Thoracic aorta (tissue), 2 donors: ENCODE measurements at places on chromosomes 12 and 14. TPM values are rescaled to one million over a fixed set of nuclear protein-coding genes. Genes with fewer than 3 reads are reported as not detected.

LHX5 gene
- total RNA-seq, result not detected

GRCh38 chr12:124493809-124494750, 73.3 kb downstream of the NCOR2 start:
- DNase-seq, result no peak

- DNase-seq, result peak; percentile 11
These were observed 82.6 kb upstream of the TRAF3 start for GRCh38 chr14:102694530-102695166.

DNA sequence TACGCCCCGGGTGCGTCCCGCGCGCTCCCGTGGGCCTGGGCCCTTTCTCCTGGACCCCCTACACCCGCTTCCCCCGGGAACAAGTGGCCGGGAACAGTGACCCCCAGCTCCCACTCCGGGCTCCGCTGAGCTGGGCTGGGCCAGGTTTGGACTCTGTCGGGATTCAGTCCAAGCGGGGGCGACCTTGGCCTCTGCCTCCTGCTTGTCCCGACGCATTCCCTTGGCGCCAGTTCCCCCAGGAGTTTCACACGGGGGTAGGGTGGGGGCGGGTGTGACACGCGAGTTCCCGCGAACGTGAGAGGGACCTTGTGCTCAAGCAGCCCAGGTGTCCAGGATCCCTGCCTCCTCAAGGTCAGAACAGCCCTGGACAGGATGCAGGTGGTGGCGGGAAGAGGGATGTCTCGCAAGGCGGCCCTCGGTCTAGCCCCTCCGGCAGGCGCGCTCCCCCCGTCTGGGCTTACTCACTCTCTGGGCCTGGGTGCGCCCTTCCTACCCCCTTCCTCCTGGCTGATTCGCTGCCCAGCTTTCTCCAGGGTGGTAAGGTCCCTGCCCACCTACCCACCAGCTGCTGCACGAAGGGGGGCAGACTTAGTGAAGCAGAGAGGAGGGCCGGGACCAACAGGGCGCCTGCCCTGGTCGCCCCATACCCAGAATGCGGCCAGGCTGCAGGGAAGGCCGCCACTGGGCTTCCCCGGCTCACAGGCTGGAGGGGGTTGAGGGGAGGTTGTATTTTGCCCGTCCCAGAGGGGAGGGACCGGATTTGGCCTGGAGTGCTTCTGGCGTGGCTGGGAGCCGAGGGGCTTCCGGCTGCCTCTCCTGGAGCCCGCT, 862 bp downstream of the CRIP2 start:
- no peak for DNase-seq

GPR162 gene
- 1.1 TPM for total RNA-seq

NRXN3 gene
- 33.3 TPM for total RNA-seq

GRCh38 chr14:39762576-39763401, 330.6 kb upstream of the FBXO33 start:
- no peak for DNase-seq

DNA sequence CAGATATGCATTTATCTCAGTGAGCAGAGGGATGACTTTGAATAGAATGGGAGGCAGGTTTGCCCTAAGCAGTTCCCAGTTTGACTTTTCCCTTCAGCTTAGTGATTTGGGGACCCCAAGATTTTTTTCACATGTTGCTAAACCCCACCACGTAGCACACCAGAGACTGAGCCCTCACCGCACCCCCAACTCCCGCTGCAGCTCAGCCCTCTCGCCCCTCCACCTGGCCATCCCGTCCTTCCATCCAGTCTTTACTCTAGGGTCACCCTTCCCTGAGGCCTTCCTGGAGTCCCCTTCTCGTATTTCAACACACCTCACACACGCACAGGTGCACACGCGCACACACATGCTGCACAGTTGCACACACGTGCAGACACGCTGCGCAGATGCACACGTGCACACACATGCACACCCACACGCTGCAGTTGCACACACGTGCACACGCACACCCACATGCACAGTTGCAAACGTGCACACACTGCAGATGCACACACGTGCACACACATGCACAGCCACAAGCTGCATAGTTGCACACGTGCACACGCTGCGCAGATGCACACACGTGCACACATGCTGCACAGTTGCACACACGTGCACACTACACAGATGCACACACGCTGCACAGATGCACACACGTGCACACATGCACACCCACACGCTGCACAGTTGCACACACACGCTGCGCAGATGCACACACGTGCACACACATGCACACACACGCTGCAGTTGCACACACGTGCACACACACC, 30.0 kb downstream of the HSP90AA1 start:
- no peak for DNase-seq

GRCh38 chr12:2360630-2361170, 307.9 kb downstream of the CACNA1C start:
- no peak for DNase-seq

- DNase-seq, result no peak
These were observed 1.7 kb downstream of the PPM1H start for GRCh38 chr12:62933220-62933601.

KLRG1 gene
- 5.9 TPM for total RNA-seq

DNA sequence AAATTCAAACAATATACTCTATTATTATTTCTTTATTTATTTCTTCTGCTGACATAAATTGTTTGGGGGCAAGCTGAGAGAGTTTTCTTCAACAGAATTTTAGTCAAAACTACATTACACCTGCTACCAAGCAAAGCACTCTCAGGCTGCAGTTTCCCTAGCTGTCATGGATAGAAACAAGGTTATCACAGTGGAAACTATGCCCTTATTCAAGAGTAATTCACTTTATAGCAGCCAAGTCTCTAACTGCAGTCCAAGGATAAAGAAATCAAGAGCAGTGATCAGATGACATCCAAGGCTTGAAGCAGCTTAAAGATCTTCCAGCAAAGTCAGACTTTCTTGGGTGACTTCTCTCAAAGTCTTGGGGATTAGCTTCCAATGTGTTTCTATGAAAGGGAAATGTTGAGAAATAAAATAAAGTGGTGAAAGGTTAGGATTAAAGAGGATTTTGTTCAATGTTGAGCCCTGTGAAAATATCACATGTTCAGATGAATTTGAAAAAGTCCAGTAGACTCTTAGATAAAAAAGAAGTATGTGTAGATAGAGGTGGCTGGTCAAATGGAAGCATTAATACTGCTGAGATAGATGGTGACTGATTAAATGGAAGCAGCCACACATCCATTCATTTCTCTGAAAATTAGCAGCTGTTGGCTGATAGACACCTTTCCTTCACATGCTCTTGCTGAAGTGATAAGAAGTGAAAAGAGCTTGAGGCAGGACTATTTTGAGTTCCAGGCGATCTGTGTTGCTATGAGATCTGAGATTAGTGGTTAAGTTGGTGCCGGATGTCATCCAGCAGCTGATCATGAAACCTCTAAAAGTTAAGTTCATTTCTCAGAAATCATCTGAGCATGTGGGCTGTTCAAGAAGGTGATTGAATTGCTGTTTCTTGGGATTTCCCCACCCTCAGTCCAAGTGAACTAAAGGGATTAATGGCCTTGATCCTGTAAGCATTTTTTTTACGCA, 257.8 kb upstream of the BTG1 start:
- no peak for DNase-seq

DNA sequence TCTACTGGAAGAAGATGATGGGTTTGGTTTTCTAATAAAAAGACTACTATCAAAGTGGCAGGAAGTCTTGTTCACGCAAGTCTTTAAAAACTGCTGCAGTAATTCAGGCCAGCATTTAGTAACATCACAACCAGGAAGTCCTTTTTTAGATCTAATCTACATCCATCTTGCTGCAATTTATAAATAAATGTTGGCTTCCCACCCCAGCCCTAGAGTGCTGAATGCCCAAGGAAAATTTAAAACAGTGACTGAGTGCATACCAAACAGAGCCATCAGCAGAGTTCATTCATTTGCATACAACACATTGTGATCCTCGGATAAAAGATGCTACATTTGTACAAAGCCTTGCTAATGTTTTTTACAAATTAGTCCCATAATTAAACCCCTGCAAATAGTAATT, 72.1 kb downstream of the PHLDA1 start:
- DNase-seq, result no peak

CLEC9A gene
- total RNA-seq, result not detected

TAS2R42 gene
- not detected for total RNA-seq

GRCh38 chr12:104502638-104503037, 45.9 kb downstream of the CHST11 start:
- no peak for DNase-seq

GRCh38 chr12:127548123-127548553, 718.8 kb upstream of the TMEM132C start:
- DNase-seq, result no peak

DNA sequence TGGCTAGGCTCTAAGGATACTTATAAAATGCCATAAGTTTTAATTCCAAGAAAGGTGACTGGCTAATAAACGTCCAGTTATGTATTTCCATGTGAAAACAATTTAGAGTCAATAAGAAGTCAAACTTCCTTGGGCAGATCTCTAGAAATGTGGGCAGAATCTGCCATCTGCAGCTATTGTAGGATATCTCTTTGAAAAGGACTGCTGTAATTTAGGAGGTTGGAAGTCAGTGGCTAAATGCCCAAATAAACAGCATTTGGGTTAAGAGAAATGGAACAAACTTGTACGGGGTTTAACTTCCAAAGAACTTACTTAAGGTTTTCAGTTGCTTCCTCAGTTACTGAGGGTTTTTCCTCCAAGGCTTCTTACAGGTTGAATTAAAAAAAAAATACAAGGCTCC, 121.6 kb downstream of the FIGNL2 start:
- DNase-seq, result no peak

HOXC5 gene
- not detected for total RNA-seq

DNA sequence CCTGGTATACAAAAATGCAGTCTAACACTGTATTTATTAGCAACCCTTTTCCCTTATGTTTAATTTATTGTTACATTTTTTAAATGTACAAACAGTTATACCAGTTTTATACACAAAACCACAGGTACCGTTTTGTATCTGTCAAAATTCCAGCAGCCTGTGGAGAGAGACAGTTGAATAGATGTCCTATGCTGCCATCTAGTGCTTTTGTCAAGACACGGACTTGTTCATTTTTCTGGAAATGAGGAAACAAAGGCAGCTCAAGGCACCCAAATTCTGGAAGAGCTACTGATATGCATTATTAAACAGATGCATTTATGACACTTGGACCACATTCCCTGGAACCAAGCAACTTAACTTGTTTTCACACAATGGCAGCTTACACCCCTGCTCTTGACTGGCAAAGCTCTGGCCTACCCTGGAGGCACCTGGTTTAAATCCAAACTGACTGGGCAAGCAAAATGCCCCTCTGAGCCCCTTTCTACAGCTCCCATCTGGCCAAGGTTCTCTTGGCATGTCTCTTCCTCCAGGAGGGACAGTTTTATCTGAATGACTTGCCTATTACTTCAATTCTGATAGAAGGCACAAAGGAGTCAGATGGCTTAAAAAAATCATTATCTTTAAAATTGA, 286.9 kb upstream of the PRKD1 start:
- no peak for DNase-seq

GRCh38 chr12:25069224-25069623, 120.3 kb upstream of the BCAT1 start:
- no peak for DNase-seq

FOXG1 gene
- total RNA-seq, result not detected

SDSL gene
- 3.5 TPM for total RNA-seq

DNA sequence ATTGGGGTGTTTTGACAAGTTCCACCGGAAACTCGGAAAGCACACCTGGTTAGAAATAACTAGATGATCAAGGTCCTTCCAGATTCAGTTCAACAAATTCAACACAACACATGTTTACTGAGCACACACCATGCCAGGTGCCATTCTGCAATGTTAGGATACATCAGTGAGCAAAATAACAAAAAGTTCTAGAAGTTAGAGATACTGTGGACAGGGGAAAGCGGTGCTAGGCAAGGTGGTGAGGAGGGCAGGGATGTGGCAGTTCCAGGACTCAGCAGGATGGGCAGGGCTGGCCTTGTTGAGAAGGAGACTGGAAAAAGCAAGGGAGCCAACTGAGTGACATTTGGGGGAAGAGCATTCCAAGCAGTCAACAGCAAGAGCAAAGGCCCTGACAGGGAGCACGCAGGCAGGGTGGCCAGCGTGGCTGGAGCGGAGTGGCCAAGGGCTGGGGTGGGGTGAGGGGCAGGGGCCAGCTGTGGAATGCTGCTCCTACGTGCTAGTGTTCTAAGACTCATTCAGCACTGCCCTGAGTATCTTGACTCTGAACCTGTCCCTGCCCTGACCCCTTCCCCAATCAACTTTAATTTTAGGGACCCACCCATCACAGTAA, 19.4 kb upstream of the FAIM2 start:
- no peak for DNase-seq

C1QL4 gene
- not detected for total RNA-seq

DNA sequence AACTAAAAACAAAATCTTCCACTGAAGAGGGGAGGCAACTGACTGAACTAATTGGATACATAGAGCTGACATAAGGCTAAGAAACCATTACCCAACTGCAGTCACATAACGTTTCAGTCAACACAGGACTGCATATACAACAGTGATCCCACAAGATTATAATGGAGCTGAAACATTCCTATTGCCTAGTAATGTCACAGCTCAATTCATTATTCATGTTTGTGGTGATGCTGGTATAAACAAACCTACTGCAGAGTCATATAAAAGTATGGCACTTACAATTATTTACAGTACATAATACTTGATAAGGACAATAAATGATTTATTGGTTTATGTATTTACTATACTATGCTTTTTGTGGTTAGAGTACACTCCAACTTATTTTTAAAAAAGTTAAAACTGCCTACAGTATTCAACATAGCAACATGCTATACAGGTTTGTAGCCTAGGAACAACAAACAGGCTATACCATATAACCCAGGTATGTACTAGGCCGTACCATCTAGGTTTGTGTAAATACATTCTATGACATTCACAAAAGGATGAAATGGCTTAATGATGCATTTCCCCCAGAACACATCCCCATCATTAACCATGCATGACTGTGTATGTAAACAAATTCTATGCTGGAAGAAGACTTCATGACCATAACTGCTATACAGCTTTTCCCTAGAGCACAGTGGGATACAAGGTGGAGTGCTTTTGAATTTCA, 4.3 kb downstream of the NAP1L1 start:
- DNase-seq, result no peak

DNA sequence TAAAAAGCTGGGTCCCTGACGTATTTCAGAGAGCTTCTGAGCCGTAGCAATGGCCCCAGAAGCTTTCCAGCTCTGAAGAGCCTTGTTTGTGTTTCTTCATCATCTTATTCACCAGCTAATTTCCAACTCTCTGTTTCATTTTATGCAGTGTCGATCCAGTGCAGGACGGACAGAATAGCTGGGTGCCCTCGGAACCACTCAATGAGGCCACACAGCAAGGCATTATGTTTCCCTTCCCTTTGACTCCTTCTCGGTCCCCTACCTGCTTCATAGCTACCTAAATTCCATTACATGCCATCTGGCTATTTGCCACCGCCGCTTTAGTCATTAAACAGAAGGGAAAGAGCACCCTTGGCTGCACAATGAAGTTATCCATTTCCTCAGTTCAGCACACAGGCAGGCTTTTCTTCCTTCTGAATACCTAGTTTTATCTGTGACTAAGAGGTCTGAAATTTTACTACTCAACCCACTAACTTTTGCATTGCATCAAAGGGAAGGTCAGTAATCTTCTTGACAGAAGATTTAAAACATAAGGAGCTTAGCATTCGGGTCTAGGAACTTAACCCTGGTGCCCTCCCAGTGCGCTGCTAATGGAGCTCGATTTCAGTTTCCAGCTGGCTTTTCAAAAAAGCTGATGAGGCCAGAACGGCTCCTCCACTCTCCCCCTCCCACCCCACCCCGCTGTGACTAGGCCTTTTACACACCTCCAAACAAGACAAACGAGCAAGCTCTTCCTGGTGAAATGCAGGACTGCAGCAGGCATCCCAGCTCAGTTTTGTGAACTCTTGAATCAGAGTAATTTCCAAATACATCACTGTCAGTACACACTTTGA, 176.8 kb downstream of the GXYLT1 start:
- no peak for DNase-seq
